ENCODE measurements at places on chromosomes 7 and 10.

DNA sequence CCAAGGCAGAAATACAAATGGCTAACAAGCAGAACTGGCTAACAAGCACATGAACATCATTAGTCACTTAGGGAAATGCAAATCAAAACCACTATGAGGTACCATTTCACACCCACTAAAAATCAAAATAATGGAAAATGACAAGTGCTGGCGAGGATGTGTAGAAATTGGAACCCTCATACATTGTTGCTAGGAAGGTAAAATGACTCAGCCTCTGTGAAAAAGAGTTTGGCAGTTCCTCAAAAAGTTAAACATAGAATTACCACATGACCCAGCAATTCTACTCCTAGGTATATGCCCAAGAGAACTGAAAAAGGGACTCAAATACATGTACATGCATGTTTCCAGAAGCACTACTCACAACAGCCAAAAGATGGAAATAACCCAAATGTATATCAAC is 52.8 kb upstream of the ANAPC16 start:
- DNase-seq = no peak

DNA sequence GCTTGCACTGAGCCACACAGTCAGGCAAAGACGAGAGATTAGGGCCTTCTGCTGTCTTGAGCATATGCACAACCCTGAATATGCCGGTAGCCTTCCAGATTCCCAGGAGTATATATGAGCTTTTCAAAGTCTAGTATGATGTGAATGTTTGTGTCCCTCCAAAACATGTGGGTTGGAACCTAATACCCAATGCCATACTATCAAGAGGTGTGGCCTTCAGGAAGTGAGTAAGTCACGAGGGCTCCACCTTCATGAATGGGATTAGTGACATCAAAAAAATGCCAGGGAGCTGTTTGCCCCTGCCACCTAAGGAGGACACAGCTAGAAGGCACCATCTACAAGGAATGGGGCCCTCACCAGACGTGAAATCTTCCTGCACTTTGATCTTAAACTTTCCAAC is 105.2 kb downstream of the CH25H start:
- no peak for DNase-seq

DNA sequence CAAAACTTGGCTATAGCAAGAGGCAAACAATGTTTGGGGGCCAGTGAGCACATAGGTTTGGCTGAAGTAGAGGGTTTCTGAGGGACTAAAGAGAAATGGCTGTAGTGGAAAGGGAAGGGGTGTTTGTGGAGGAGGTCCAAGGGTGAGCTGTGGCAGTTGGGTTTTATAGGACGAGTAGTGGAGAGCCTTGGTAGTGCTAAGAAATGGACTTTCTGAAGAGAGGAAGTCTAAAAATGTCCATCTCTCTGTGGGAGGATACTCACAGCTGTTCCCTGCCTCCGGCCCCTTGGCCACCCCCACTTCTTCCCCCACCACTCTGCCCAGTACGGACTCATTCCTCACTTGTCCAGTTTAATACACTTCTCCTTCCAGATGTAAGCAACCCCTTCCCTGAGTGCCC is 64.3 kb downstream of the ZNF22 start:
- no peak for DNase-seq

- DNase-seq = no peak
These were observed 1.0 kb downstream of the PSMC2 start for GRCh38 chr7:103348452-103348851.

GRCh38 chr7:148699782-148700629 is 1.3 kb downstream of the CUL1 start:
- no peak for DNase-seq
